D721Med (cell line): ENCODE measurements at places on chromosomes 11 and 22.

- DNase-seq, result no peak
Observed at GRCh38 chr11:27174021-27174420, 133.4 kb downstream of the BBOX1 start.

GRCh38 chr22:46553189-46553588 is 15.8 kb upstream of the CELSR1 start:
- DNase-seq, result no peak

DNA sequence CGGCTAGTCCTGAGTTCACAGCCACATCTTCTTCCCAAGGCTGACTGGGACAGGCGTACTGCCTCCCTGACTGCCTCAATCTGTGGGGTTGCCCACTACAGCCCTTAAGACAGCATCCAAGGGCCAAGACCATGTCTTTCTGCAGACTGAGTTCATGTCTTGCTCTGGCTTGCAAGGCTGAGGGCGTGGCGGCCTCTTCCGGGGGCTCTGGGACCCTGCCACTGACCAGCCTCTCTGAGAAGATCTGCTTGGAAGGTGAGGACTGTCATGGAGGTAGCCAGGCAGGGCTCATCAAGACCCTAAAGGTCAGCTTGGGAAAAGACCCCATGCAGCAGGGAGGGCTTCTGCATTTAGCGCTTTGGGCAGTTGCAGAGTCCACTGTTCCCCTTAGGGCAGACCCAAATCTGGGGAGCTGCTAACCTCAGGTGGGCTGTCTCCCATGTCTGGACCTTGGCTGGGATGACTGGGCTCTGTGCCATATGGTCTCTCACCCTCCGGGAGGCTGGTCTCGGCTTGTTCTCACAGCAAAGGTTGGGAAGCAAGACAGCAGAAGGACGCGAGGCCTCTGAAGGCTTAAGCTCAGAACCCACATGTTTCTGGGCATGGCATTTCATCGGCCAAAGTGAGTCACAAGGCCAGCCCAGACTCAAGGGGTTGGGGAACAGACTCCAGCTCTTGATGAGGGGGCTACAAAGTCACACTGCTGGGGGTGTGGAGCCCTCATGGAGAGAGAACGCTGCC is 109.1 kb upstream of the LMO1 start:
- DNase-seq, result no peak

- no peak for DNase-seq
Observed at GRCh38 chr11:27025957-27026733, 14.5 kb upstream of the BBOX1 start.

- no peak for DNase-seq
Observed at GRCh38 chr11:94481342-94481741, 12.3 kb downstream of the MRE11 start.

DNA sequence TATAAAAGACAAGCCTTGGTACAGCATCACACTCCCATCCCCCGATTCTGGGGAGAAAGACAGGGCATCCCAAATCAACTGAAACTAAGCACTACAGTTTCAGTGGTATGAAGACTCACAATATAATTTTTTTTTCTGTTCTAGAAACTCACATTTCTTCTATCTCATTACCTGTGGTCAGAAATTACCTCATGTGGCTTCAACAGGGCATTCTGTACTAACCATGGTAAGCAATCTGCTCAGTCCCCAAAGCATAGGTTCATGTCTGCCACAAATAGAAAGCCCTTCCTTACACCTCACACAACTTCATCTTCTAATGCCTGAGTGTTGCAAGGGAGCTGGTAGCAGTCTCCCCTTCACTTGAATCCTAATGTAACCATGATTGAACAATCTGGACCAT is 147.4 kb upstream of the POU2AF2 start:
- no peak for DNase-seq

DNA sequence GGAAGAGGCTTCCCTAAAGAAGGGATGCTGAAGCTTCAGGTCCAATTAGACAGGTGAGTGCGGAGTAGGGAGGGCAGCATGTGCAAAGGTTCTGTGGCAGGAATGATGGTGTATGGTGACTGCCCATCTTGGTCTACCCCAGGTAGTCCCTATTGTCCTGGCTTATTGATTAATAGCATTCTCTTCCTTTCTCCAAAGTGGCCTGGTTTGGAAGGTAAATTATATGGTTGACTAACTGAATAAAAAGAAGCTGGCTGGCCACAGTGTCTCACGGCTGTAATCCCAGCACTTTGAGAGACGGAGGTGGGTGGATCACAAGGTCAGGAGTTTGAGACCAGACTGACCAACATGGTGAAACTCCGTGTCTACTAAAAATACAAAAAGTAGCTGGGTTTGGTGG is 230.5 kb downstream of the MIAT start:
- no peak for DNase-seq

- no peak for DNase-seq
Observed at GRCh38 chr11:115676206-115676605, 172.0 kb upstream of the CADM1 start.
